LNCaP clone FGC (cell line): ENCODE measurements at places on chromosomes 6 and 20.

GRCh38 chr20:57080796-57081195, 185.6 kb downstream of the BMP7 start:
- no peak for DNase-seq

GRCh38 chr6:25295651-25296050, 16.5 kb downstream of the CARMIL1 start:
- DNase-seq: no peak

- no peak for DNase-seq
Observed at GRCh38 chr6:44897316-44897715, 430.8 kb upstream of the RUNX2 start.

DNA sequence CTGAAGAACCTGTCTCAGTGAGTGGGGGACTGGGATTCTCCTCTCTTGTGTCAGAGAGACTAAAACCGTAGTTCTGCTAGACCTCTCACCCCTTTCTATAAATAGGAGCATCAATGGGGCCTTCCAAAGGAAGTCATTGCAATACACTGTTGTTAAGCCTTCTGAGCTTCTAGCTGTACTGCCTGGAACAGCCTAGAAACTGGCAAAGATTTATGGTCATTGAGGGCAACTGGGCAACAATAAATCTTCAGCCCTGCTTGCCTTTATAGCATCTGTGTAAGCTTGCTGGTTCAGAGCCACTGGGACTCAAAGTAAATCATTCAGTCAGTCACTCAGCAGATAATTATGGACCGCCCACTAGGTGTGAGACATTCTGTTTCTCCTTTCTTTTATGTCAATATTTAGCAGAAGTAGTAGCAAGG, 53.2 kb downstream of the PPP1R14C start:
- no peak for DNase-seq

- no peak for DNase-seq
Observed at GRCh38 chr20:46709055-46709458, 392 bp upstream of the SLC2A10 start.

- no peak for DNase-seq
Observed at GRCh38 chr6:128078276-128078675, 177.4 kb upstream of the THEMIS start.

DNA sequence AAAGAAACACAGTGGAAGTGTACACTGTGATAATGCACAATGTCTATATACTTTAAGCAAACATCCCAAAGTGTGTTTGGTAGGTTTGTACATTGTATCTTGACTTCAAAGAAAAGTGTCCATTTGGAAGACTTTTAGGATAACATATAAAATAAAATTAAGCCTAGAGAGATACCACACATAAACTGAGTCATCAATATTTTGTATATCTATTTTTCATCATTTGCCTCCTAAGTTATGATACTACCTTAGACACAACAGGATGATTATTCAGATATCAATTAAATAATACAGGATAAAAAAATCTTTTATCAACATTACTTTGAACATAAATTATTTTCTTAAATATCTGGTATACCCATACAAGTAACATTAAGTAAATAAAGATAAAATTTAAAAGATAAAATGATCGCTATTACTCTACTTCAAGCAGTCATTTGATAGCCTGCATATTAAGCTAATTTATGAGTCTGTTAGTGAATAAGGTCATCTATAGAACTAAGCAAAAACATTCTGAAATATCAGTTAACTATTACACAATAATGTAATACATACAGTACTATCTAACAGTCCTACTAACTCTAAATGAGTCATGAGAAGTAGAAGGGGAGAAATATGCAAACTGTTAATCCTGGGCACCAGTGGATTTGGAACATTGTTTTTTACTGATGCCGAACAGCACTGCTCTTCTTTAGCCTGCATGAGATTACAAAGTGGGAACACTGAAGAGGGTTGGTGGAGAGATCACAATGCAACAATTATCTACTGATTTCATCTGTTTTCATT, 158.4 kb upstream of the SIM1 start:
- no peak for DNase-seq

DNA sequence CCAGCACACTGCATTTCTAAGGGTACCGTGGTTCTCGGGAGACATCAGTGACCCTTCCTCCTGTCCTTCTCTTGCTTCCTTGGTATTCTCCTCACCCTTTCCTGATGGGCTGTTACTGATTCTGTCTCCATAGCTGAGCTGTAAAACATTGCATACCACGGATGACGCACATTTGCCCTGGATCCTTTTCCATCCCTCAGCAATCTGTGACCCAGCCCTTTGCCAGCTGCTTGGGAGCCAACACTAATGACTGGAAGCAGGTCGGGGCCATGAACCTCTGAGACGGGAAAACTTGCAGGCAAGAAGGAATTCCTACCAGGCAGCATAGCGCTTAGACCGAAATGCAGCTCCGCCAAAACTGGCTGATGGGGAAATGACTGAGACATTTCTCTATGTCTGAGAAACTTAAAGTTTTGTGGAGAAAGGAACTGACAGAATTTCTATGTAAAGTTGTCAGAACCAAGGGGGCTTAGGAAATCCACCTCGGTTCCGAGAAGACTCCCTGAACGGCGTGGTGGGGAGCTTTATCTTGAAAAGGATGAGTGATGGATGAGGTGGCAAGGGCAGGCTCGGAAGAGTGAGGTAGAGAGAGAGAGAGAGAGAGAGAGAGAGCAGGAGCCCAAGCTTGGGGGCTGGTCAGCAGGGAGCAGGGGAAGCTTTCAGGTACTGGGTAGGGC, 19.2 kb downstream of the TUBB2B start:
- no peak for DNase-seq

GRCh38 chr6:78831492-78831891, 35.9 kb upstream of the IRAK1BP1 start:
- DNase-seq: no peak

DNA sequence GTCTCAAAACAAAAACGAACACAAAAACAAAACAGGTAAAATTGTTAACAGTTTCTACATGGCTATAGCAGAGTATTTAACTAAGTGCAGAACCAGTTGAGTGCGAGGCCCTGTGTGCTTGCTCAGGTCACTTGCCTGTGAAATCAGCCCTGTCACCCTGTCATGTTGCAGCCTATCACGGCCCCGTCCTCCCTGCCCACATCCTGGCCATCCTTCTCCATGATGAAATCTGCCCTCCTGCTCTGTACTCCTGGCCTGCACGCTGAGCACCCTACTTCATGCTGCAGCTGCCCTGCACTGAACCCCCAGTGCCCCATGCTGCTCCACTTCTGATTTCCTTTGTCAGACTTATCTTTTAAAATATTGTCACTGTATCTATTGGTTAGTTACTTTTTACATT, 62.4 kb downstream of the DTD1 start:
- no peak for DNase-seq

- DNase-seq: no peak
Observed at GRCh38 chr6:10381830-10382208, 33.1 kb downstream of the TFAP2A start.

DNA sequence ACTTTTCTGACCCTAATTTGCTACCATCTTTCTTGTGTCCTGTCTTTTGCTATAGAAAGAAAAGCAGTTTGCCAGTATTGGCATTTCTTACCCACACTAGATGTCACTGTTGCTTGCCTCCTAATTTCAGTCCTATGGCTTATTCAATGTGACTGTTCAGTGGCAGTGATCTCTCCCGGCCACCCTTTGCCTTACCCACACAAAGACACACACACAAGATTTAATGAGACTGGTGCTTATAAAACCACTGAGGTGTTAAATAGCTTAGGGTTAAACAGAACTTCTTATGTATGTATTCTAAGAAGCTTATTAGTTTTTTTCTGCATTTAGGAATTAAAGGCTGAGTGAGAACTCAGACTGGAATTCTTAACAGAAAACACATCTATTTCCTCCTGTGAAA, 233.6 kb upstream of the ASCC3 start:
- peak; percentile 39 for DNase-seq

GRCh38 chr20:43095034-43095433, 94.7 kb downstream of the PTPRT start:
- no peak for DNase-seq

GRCh38 chr6:25747477-25747876, 7.1 kb upstream of the SLC17A4 start:
- DNase-seq: no peak

DNA sequence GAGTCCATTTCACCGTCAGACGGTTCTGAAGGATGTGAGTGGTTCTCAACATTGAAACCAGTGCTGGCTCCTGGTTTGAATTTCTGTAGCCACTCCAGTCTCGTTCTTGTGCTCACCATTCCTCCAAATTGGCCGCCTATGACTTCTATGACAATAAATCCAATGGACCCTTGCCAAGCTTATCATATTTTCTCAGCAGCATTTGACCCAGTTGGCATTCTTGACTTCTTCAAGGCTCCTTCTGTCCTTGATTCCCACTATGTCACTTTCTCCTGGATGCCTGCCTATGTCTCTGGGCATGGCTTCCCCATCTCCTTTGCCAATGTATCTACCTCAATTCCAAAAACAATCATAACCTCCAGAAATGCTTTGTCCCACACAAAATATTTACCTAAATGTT, 756.0 kb upstream of the NRSN1 start:
- DNase-seq: no peak

- DNase-seq: no peak
Observed at GRCh38 chr20:38791291-38791690, 14.2 kb upstream of the PPP1R16B start.

GRCh38 chr20:37522260-37523011, 1.4 kb downstream of the NNAT start:
- DNase-seq: no peak

- DNase-seq: no peak
Observed at GRCh38 chr6:6560909-6561308, 27.6 kb upstream of the LY86 start.

- DNase-seq: no peak
Observed at GRCh38 chr6:74100719-74101287, 404.8 kb downstream of the CD109 start.

- no peak for DNase-seq
Observed at GRCh38 chr6:31502586-31502985, 4.6 kb downstream of the MICB start.

- DNase-seq: no peak
Observed at GRCh38 chr6:113464960-113465359, 392.2 kb upstream of the MARCKS start.

GRCh38 chr6:32945108-32945760, 4.4 kb upstream of the HLA-DMB start:
- no peak for DNase-seq

GRCh38 chr6:110618591-110619267, 142.3 kb upstream of the SLC22A16 start:
- peak; percentile 62 for DNase-seq

- no peak for DNase-seq
Observed at GRCh38 chr20:2133318-2134183, 31.9 kb downstream of the STK35 start.

DNA sequence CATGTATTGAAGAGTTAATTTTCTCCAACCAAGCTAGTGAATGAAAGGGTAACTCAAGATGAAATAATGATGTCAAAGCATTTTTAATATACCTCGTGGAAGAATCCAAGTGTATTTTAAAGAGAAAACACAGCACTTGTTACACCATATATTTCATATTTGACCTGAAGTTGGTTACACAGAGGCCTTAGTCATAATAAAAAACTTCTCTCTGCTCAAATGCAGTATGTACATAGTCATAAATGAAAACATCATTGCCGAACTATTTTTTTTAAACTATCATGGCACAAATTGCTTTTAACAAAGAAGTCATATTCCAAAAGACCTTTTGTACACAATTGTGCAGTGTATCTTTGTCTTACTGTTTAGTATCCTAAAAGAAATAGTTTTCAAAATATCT, 43.0 kb downstream of the BACH2 start:
- DNase-seq: no peak

- no peak for DNase-seq
Observed at GRCh38 chr6:136961848-136962247, 39.7 kb downstream of the SLC35D3 start.

- DNase-seq: no peak
Observed at GRCh38 chr6:37010402-37010892, 5.0 kb downstream of the FGD2 start.

- no peak for DNase-seq
Observed at GRCh38 chr6:2806644-2807043, 35.0 kb downstream of the SERPINB1 start.

GRCh38 chr6:63636518-63637021, 968 bp downstream of the PHF3 start:
- no peak for DNase-seq

- no peak for DNase-seq
Observed at GRCh38 chr6:11035616-11036350, 8.3 kb downstream of the ELOVL2 start.

GRCh38 chr20:30286157-30286556, 971.3 kb upstream of the DEFB115 start:
- no peak for DNase-seq

DNA sequence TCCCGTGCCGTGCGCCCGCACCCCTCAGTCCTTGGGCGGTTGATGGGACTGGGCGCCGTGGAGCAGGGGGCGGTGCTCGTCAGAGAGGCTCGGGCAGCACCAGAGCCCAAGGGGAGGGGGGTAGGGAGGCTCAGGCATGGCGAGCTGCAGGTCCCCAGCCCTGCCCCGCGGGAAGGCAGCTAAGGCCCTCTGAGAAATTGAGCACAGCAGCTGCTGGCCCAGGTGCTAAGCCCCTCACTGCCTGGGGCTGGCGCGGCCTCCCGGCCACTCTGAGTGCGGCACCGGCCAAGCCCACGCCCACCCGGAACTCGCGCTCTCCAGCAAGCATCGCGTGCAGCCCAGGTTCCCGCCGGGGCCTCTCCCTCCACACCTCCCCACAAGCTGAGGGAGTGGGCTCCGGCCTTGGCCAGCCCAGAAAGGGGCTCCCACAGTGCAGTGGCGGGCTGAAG, 16.4 kb downstream of the SOX4 start:
- DNase-seq: no peak

- DNase-seq: no peak
Observed at GRCh38 chr20:37414224-37415035, 68.5 kb downstream of the SRC start.
